Activated CD4-positive, alpha-beta T cell treated with anti-CD3 and anti-CD28 coated beads, Interleukin-2, amount 50 U/mL, for 24 hours (primary cell): ENCODE measurements at places on chromosomes 3 and 15.

DNA sequence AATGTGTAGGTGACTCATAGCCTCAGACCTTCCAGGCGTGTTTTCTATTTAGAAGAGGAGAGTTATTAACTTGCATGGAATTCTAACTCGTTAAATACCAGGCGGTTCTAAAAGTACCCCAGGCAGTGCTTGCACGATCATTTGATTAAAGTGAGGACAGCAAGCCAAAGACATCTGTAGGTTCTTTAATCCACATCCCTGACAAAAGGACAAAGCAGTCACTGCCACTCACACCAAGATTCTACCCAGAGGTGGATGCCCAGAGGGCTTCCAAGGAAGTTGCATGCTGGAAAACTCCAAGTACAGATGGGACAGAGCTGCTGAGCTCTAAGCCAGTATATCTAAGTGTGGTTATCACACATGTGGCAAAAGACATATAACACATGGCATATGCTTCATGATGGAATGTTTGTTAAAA is 372.1 kb downstream of the ROBO2 start:
- DNase-seq: no peak

DNA sequence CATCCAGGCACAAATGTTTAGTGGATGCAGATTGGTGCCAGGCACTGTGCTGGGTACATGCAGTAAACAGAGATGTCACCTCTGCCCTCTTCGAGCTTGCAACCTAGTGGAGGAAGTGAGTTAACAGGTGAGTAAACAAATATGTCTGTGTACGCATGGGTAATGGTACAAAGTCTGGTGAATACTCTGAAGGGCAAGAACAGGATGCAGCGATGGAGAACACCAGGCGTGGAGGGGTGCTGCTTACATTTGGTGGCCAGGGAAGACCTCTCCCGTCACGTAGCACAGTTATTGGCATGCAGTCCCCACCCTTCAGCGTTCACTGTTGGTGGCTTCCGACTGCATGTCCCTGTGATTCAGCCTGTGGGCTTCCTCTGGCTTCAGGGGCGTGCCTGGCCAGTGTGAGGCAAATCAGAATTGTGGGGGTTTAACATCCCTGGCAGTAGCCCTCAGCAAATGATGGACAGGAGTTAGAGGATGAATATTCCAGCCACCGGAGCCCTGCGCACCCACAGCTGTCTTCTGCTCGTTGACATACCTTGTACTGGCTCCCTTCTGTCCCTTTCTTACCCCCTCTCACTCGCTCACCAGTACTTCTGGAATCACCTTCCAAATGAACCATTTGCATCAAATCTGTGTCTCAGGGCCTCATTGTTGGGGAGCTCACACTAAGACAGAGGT is 9.1 kb upstream of the HDAC11 start:
- no peak for DNase-seq

DNA sequence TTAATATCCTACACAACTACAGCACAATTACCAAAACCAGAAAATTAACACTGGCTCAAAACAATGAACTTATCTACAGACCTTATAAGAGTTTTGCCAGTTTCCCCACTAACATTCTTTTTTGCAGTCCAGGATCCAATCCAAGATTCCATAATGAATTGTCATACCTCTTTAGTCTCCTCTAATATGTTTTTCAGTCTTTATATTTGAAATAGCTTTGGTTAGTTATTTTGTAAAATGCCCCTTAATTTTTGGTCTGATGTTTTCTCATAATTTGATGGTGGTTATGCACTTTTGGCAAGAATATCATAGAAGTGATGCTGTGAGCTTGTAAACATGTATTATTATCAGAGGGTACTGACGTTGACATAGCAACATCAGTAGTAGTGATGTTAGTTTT is 124.3 kb downstream of the ISL2 start:
- DNase-seq: no peak

- no peak for DNase-seq
Observed at GRCh38 chr15:76161153-76162035, 101.6 kb downstream of the TMEM266 start.
